ENCODE measurements at places on chromosomes 2 and 18.

- no peak for DNase-seq
Observed at GRCh38 chr2:29582062-29582461, 339.3 kb downstream of the ALK start.

- no peak for DNase-seq
Observed at GRCh38 chr2:150230616-150231015, 256.9 kb downstream of the RND3 start.

DNA sequence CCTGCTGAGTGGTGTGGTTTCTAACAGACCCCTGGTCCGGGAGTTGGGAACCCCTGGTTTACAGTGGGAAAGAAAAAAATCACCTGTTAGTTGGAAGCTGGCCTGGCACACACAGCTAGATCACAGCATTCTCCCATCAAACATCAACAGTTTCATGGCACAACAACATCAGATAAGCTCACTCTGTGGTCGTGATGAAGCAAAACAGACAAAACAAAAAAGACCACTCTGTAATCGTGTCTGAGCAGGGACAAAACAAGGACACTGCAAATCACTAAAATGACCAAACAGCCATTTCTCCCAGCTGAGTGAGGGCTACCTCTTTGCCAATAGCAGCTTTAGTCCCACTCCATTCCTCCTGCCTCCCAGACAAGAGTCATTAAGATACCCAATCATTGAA is 9.0 kb upstream of the IMPACT start:
- DNase-seq: no peak

- no peak for DNase-seq
Observed at GRCh38 chr2:74514368-74515270, at the start of gene TLX2. TSS of gene TLX2 (plus strand) at chr2:74514450. CDS start at chr2:74514807, 357 bp downstream.

GRCh38 chr18:9106800-9107584 is 4.5 kb downstream of the NDUFV2 start:
- no peak for DNase-seq

DNA sequence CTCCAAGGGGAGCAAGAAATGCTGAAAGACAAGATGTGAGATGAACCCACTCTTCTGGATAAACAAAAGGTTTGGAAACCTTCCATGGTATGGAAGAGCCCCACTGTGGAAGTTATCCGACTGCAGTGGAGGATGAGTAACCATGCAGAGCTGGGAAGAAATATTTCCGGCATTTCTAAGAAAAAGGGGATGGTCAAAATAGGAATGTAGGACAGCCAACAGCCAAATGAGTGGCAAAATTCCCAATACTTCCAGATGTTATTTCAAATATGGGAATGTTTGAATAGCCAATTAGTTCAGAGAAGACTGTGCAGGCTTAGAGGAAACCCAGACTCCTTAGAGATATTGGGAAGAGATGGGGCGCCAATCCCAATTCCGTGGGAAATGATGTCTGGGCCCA is 246.8 kb downstream of the RAD51AP2 start:
- no peak for DNase-seq

- no peak for DNase-seq
Observed at GRCh38 chr2:152558158-152558984, 158.9 kb downstream of the PRPF40A start.

DNA sequence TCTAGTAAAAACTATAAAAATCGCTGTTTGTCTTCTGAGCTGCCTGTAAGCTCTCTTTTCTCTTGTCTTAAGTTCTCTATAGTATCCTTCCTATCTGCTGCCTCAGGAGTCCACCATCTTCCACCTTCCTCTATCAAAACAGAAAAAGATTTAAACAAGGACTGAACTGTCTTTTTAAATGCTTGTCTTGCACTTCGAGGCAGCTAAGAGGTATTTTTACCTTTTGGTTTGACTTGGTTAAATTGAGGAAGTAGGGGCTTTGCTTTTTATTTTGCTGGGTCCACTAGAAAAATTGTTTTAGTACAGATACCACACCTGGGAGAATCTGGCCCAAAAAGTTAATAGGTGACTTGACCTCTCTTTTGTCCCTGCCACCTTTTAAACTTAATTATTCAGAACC is 12.2 kb downstream of the SESTD1 start:
- no peak for DNase-seq

DNA sequence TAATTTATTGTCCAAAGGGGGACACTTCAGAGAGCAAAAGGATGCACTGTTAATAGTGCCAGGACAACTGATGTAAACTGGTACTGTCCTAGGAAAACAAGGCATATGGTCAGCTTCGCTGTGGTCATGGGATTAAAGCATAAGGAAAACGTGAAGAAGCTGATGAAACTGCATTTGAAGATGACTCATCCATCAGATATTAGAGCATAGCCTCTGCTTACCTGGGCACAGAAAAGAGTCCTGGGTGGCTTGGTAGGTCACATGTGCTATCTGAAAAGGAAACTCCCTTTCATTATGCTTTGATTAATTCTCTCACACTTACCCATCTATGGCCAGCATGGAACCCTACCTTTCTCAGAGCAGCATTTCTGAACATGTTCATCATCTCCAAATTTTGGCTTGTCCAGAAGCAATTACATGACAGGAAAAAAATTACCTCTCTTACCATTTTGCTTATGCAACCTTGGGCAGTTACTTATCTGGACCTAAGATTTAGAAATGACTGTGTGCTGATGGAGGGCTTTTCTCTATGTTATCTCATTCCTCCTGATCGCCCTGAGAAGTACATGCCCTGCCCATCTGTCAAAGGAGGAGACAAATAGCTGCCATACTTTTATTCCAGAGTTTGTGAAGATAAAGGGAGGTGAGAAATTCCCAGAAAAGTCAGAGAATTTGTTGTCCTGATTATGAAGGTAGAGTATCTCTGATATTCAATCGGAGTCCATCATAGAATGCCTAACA is 275.3 kb upstream of the SLC14A2 start:
- no peak for DNase-seq

DNA sequence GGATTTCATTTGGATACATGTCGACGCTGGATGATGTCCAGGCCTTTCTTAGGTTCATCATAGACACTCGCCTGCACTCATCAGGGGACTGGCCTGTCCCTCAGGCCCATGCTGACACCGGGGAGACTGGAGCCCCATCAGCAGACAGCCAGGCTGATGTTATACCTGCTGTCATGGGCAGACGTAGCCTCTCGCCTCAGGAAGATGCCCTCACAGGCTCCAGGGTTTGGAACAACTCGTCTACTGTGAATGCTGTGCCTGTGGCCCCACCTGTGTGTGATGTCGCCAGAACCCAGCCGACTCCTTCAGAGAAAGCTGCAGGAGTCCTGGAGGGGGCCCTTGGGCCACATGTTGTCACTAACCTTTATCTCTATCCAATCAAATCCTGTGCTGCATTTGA is 28.3 kb downstream of the MOCOS start:
- no peak for DNase-seq

DNA sequence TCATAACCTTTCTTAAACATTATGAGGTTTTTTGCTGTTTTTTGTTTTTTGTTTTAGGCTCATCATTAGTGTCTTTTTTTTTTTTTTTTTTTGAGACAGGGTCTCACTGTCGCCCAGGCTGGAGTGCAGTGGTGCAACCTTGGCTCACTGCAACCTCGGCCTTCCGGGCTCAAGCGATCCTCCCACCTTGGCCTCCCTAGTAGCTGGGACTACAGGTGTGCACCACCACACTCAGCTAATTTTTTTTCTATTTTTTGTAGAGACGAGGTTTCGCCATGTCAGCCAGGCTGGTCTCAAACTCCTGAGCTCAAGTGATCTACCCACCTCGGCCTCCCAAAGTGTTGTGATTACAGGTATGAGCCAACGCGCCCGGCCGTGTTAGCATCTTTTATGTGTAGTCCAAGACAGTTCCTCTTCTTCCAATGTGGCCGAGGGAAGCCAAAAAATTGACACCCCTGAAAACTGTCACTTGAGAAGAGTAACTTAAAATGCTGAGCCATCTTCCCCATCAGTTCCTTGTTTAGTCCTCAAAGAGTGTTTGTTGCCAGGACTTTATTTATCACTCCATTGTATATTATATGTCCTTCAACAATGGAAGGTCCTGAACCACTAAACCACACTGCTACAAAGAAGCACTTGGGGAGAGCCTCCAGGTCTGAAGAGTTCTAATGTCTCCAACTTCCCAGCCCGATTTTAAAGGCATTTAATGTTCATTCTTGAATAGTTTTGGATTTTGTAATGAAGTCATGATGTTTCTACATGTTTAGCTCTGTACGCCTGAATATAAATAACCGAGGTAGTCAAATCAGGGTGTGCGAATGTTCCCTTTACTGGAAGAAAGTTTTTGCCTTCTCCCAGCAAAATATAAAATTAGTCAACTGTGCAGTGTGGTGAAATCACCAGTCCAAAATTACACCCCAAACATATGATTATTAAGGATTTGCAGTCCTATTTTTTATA is 26.4 kb downstream of the ZNF516 start:
- DNase-seq: no peak
